ENCODE measurements at places on chromosomes 1 and 21.

GRCh38 chr1:57018119-57018518, 52.3 kb upstream of the C8B start:
- DNase-seq = no peak

DNA sequence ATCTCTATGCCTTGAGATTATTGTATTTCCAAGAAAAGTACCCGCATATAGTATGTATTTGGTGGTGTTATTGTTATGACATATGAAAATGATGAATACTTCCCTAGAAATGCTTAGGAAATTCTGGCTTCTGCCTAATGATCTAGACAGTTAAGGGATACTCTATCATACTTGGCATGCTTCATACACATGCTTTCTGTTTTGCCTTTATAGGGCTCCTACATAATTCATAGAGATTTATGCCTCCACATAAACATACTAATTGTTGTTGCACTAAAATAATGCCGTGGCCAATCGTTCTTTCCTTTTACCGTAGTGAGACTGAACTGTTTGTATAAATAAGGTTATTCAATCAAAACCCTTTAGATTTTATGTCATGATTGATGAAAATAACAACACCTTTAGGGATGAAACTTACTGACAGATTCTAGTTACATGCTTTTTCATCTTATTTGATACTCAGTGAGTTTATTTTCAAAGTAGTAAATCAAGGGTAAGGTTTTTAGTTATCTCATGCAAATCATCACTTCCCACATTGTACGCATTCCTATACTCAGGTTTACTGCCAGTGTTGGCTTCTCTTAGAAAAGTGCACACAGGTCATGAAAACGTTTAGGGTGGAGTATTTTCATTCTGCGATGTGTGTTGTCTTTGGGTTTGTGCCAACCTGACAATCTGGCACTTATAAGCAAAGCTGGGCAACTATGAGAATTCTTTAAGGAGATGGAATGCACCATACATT, 40.5 kb upstream of the SCYL3 start:
- DNase-seq = no peak

DNA sequence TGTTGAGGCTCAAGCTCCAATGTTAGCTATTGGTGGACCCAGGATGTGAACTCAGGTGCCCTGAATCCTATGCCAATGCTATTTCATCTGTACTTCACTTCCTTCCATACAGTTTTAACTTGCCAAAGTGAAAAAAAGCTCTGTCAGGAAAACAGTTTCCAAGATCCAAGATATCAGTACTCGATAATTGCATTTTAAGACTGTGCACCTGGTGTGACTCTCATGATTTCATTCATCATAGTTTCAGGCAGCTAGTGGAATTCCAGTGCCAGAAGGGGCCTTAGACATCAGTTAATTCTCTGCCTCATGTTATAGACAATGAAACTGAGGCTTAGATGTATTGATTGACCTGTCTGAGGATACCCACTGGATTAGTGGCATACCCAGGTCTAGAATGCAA, 26.5 kb upstream of the LEPR start:
- no peak for DNase-seq

DNA sequence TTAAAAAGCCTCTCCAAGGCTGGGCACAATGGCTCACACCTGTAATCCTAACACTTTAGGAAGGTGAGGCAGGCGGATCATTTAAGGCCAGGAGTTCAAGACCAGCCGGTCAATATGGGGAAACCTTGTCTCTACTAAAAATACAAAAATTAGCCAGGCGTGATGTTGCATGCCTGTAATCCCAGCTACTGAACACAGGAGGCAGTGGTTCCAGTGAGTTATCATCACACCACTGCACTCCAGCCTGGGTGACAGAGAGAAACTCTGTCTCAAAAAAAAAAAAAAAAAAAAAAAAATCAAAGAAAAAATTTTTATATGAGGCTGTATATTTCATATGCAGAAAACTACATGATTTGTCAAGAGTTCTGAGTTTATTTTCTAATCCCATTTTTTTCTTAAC, 1107.1 kb upstream of the TMPRSS15 start:
- DNase-seq = no peak

GRCh38 chr1:31628931-31629556, 11.6 kb downstream of the HCRTR1 start:
- DNase-seq = no peak

DNA sequence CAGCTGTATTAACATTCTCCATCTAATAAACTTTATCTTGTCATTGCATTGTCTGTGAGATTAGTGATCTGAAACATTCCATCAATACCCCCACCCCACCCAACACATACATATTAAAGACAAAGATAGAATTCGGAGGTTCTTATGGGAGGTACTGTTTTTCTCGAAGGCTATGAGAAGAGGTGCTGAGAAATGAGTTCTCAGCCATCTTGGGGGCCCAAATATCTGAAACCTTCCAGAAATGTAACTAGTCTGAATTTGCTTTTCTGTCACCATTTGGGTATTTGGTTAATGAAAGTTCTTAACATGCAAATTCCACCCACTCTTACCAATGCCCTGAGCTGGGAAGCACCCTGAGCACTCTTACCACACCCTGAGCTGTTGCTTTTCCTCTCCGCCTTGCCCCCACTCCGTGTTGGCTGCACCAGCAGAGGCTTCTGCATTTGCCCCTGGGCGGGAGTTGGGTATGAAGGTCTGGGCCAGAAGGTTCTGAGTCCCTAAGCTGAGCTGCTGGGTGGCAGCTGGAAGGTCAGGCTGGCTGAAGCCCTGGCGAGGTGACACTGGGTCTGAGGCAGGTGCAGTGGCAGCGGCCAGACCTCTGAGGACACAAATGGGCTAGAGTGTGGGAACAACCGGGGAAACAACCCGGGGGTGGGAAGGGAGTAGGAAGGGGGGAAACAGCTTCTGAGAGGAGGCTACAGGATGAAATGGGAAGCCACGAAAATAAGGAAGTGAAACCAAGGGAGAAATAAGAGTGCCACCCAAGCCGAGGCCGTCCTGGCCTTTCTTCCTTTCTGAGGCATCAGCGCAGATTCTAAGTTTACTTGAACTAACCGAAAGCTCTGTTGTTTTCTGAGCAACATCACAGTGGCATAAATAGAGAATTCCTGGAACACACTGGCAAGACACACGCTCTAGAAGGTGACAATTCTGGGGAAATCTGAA, 26.3 kb upstream of the IER5 start:
- DNase-seq = no peak

GRCh38 chr1:213320191-213320870, 269.3 kb downstream of the RPS6KC1 start:
- DNase-seq = no peak

DNA sequence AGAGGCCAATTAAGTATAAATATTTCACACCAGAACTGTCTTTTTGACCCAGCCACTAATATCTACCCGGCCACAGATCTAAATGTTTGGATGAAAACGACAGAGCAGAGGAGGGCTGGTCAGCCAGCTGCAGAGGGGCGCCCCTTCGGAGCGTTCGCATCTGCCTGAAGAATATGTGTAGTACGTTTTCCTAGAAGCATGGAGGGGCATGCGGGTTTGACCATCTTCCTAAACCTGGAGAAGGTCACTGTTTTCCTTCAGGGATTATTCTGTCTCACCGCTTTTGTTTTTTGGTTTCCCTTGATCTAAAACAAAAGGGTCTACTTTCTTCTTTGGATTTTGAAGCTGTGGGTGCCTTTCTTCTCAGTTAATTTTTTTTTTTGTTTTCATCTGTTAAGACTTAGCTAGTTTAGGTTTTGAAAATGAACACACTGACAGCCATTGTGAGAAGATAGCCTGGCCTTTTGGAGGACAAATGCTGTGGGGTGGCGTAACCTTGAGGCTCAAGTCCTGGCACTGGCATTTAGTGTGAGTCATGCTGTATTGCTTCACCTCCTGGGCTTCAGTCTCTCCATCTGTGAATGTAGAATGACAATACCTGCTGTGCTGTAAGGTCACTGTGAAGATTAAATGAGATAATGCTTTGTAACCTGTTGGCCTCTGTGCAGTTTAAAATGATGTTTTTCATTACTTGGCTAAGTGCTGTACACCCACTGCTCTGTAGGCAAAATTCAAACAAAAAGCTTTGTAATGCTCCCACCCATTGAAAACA, 74.1 kb upstream of the IRF2BP2 start:
- DNase-seq = no peak

DNA sequence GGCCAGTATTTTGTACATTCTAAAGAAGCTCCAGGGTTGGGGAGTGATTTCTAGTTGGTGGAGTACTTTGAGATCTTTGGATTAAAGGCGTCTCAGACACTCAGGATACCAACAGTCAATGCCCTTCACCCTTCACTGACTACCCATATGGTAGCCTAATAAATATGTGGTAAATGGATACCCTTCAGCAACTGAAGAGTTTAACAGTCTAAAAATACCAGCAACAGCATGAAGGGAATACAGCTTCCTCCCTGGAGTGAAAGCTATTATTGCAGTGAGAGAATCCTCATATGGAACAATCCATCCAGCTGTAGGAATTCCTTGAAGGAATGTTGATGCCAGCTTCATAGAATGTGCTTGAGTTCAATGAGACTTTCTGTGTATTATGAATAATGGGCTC, 26.8 kb downstream of the DNAJC11 start:
- DNase-seq = no peak

GRCh38 chr21:26443291-26443690, 129.8 kb downstream of the CYYR1 start:
- DNase-seq = no peak
